Muscle of arm (tissue), 14 donors: ENCODE measurements at places on chromosomes 4 and X.

DNA sequence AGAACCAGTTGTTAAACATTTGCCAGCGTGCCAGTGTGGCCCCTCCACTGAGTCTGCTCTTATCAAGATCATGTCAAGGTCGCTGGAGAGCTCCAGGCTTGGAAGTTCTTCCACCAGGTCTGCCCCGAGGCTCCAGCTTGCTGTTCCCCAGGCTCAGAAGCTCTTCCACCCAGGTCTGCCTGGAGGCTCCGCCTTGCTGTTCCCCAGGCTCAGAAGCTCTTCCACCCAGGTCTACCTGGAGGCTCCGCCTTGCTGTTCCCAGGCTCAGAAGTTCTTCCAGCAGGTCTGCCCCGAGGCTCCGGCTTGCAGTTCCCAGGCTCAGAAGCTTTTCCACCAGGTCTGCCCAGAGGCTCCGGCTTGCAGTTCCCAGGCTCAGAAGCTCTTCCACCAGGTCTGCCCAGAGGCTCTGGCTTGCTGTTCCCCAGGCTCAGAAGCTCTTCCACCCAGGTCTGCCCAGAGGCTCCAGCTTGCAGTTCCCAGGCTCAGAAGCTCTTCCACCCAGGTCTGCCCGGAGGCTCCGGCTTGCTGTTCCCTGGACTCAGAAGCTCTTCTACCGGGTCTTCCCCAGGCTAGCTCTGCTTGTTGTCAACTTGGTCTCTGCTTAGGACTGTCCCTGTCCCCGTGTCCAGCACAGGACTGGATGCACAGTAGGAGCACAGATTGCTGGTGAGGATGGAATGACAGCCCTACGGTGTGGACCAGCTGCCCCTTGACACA, 54.4 kb downstream of the HMX1 start:
- no peak for DNase-seq

DNA sequence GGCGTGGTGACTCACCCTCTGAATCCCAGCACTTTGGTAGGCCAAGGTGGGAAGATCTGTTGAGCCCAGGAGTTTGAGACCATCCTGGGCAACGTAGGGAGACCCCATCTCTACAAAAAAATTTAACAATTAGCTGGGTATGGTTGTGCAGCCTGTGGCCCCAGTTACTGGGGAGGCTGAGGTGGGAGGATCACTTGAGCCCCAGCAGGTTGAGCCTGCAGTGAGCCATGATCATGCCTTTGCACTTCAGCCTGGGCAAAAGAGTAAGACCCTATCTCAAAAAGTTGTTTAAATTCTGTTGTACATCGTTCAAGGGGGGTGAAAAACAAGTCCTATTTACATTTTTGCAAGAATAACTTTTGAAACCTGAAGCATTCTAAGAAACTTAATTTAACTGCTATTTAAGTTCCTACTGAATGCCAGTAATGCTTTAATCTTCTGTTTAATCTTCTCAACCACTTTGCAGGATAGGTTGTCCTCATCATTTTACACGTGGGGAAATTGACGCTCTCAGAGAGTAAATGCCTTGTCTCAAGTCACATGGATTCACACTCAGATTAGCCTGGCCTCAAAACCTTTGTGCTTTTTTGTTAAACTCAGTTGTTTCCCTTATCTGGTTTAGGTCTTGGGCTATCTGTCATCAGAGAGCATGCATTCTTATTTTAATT, 7.0 kb downstream of the STAG2 start:
- no peak for DNase-seq

DNA sequence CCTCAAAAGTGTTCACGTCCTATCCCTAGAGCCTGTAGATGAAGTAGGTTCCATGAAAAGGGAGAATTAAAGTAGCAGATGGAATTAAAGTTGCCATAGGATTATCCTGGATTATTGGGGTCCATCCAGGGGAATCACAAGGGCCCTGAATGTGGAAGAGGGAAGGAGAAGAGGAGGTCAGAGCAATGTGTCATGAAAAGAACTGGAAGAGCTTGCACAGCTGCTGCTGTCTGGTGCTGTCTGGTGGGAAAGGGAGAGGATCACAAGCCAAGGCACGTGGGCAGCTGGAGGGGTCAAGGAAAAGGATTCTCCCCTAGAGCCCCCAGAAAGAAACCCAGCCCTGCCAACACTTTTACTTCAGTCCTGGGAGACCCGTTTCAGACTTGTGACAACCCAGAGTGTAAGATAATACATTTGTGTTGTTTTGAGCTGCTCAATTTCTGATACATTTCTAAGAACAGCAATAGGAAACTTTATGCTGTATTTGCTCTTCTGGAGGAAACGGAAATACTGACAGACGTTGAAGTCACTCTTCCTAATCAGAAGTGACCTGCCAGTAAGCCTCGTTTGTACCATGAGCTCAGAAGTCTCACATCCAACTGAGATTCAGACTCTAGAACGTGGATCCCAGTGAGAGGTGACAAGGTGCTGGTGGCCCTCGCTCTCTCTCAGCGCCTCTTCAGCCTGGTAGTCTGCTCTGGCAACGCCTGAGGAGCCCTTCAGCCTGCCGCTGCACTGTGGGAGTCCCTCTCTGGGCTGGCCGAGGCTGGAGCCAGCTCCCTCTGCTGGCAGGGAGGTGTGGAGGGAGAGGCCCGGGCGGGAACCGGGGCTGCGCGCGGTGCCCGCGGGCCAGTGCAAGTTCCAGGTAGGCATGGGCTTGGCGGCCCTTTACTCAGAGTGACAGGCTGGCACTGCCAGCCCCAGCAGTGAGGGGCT, 34.7 kb upstream of the ENPP6 start:
- DNase-seq = peak; percentile 19

DNA sequence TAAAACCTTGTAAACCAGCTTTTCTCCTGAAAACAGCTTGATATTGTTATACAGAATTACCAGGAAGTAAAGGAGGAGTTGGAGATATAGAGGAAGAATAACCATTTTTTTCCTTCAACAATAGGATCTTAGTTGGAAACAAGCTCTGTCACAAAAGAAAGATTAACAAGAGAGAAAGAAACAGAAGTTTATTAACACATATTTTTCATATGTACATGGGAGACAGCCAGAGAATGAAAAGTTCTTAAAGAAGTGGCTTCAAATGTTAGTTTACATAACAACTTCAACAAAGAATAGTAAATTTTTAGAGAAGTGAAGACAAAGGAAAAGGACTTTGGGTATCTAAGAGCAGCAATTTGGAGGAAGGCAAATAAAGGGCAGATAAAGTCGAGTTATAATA, 94.9 kb upstream of the ANKRD50 start:
- DNase-seq = no peak

DNA sequence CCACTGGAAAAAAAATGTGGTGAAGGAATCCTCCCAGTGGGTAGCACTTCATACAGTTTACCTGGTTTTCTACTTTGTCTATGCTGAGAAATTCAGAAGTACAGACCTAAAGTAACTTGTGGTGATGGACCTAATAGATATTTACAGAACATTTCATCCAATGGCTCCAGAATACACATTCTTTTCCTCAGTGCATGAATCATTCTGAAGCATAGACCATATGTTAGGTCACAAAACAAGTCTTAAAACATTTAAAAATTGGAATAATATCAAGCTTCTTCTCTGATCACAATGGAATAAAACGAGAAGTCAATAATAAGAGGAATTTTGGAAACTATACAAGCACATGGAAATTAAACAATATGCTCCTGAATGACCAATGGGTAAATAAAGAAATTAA, 450.1 kb upstream of the INTU start:
- no peak for DNase-seq

DNA sequence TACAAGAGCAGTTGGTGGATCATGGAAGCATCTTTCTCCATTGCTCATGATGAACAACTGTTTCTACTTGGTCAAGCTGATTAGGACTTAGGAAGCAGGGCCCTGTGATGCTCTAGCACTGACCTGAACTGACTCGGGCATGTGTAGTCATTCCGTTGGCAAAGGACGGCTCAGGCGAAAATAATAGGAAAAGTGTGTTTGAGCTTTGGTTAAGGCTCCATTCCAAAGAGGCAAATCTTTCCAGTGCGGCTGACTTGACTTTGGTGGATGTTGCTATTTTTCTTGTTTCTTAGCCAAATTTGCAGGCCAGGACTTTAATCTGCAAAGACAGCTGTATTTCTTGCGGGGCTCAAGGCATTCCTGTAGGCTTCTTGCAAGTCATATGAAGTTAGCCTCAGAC, 39.5 kb downstream of the ZNF518B start:
- DNase-seq = no peak

DNA sequence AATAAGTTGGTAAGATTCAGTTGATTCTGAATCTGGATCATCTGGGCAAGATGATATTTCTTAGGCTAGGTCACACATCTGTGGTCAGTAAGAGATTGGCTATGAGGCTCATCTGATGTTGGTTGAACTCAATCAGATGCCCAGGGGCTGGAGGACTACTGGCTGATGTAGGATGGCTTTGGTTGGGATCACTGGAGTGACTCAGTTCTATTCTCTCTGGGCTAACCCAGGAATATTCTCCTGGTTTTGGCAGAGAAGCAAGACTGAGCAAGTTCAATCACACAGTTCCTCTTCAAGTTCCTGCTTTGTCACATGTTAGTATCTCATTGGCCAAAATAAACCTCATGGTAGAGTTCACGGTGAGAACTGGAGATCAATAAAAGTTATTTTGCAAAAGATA, 902.3 kb upstream of the SLIT2 start:
- DNase-seq = no peak

DNA sequence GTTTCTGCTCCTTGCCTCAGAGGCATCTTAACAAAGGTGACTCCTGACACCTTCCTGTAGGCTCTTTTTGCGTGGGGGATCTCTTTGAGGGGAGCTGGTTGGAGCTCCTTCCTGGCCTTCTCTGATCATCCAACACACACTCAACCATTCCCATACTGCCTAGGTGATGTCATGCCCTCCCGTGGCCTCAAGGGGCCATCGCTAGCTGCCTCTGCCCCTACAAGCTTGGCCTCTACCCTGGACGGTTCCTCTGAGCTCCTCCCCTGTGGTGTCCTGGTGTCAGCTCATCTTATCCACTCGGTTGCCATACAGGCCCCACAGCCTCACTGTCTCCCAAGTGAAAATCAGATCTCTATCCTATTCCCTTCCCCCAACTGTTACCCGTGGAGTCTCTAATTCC, 13.7 kb upstream of the ZNF185 start:
- no peak for DNase-seq

DNA sequence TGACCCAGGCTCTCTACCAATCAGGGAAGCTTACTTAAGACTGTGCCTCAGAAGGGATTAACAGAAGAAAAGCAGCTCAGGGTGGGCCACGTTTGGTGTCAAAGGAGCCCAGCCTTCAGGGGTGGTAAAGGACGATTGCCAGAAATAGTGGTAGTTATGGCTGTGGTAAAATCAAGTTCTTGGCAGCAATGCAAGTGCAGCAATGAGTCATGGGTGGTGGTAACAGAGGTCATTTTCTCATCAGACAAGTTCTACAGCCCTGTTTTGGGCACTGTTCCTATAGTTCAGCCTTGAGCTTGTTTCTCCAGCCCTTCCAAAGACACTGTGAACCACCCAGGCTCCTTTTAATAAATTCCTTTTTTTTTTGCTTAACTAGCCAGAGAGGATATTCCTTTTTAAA, 120.3 kb downstream of the EFHC2 start:
- DNase-seq = no peak

DNA sequence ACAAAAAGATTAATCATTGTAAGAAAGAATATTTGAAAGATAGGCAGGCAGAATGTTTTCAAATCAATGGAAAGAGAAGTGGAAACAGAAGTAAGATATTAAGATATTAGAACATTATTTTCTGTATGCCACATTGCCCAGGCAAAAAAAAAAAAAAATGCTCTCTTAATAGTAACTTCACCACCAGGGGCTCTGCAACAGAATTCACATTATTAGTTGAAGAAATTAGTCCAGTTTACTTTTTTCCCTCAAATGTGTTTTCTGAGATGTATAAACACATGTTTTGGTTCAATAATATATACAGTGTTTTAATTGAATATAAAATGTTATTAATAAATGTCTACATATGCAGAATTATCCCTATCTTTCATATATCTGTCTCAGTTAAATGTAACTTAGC, 78.0 kb upstream of the ADAD1 start:
- no peak for DNase-seq

- no peak for DNase-seq
Observed at GRCh38 chr4:99207911-99208718, 10.9 kb downstream of the ADH6 start.

GRCh38 chrX:41085512-41085877, 250 bp downstream of the USP9X start:
- DNase-seq = peak; percentile 63

DNA sequence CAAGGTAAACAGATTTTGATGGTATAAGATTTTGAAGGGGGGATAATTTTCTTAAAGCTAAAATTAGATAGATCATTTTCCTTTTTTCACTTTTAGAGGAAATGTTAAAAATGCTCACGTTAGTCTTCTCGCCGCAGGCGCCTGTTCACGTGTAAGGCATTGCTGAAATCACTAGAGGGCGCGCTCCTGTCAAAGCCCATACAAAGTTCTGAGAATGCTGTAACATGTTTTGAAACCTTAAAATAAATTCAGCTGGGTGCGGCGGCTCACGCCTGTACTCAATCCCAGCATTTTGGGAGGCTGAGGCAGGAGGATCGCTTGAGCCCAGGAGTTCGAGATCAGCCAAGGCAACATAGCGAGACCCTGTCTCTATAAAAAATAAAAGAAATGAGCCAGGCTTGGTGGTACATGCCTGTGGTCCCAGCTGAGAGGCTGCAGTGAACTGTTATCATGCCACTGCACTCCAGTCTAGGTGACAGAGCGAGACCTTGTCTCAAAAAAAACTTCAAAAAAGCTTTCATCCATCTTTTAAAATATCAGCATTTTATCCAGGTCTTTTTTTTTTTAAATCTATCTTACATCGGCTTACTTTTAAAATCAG, 138.0 kb downstream of the RBMX2 start:
- peak; percentile 22 for DNase-seq

- no peak for DNase-seq
Observed at GRCh38 chrX:112266136-112266535, 183.6 kb upstream of the TRPC5 start.

- DNase-seq = no peak
Observed at GRCh38 chr4:155173371-155173770, 35.1 kb upstream of the NPY2R start.

DNA sequence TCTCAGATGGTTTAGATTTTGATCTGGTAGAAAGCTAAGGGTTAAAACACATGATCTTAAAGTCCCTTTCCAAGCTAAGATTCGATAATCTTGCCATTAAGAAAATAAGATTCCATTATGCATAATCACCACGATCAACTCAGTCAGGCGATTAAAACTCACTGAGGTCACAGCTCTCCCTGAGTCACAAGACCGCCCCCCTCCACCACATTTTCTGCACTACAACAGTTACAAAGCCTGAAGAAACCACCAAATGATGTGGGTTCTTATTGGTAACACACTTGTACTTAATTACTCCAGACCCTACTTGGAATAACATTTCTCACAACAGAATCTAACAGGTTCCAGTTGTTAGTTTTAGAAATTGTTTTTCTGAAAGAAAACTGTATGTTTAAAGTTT, 62.8 kb downstream of the SH3KBP1 start:
- DNase-seq = no peak

- no peak for DNase-seq
Observed at GRCh38 chr4:39808231-39808749, 110.4 kb downstream of the UBE2K start.

- DNase-seq = no peak
Observed at GRCh38 chr4:148808416-148808815, 366.2 kb upstream of the NR3C2 start.
